ENCODE measurements at places on chromosomes 5 and 9.
A peak's percentile ranks its signal among the peaks of the same experiment; 100 is the strongest.

DNA sequence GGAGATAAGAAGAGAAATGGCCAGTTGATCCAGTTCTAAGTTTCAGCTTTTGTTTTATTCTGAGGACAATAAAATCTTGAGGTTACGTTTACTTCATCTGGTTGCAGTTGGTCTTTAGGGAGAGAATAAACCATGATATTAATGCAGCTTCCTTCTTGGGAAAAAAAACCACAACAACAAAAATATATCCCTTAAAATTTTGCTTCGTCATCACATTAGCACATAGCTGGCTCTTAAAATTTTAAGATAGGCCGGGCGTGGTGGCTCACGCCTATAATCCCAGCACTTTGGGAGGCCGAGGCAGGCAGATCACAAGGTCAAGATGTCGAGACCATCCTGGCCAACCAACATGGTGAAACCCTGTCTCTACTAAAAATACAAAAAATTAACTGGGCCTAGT is 86.4 kb downstream of the EQTN start:
- DNase-seq: no peak

DNA sequence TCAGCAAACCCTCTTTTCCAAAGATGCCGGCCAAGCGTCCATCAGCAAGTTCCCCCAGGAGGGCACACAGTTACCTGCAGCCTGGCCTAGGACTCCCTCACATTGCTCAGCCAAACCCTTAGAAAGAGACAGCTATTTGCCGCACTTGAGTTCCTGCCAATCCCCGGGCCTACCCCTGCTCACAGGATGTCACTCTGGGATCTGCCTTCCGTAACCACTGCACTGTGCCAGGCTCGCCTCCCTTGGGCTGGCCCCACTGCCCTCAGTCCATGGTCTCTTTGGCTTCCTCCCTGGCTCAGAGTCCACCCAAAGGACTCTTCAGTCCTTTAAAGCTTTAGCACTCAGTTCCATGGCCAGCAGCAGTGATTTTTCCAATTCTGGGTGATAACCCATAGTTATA is 128.3 kb downstream of the NSG2 start:
- DNase-seq: no peak

- no peak for DNase-seq
Measured at GRCh38 chr5:139878093-139878492, 82.5 kb downstream of the PSD2 start.

DNA sequence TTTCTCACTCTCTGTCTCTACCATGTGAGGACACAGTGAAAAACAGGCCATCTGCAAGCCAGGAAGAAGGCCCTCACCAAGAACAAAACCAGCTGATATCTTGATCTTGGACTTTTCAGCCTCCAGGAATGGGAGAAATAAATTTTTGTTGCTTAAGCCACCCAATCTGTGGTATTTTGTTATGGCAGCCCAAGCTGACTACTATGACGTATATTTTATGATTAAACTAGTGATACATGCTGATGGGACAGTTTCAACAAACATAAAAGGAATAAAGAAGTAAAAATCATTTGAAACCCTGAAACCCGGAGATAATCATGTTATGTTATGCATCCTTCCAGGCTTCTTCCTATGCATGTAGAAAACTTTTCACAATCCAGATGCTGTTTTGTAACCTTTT is 71.5 kb upstream of the ERBIN start:
- DNase-seq: no peak

DNA sequence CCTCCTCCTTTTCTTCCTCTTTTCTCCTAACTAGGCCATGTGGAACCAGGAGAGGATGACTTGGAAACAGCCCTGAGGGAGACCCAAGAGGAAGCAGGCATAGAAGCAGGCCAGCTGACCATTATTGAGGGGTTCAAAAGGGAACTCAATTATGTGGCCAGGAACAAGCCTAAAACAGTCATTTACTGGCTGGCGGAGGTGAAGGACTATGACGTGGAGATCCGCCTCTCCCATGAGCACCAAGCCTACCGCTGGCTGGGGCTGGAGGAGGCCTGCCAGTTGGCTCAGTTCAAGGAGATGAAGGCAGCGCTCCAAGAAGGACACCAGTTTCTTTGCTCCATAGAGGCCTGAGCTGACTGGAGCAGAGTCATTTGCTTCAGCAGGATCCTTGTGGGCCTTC is 13.7 kb downstream of the NUDT2 start:
- no peak for DNase-seq

DNA sequence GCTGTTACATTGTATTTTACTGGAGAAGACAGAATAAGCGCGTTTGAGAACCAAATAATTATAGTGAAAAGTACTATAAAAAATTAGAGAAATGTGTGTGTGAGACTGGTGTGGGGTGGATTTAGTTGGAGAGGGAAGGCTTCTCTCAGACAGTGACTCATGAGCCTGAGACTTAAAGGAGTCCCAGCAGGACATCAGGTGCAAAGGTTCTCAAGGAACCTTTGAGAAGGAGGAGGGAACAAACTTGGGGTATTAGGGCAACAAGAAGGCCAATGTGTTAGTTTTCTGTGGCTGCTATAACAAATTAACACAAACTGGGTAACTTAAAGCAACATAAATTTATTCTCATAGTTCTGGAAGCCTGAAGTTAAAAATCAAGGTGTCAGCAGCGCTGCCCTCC is 4.9 kb downstream of the DDX4 start:
- DNase-seq: no peak

DNA sequence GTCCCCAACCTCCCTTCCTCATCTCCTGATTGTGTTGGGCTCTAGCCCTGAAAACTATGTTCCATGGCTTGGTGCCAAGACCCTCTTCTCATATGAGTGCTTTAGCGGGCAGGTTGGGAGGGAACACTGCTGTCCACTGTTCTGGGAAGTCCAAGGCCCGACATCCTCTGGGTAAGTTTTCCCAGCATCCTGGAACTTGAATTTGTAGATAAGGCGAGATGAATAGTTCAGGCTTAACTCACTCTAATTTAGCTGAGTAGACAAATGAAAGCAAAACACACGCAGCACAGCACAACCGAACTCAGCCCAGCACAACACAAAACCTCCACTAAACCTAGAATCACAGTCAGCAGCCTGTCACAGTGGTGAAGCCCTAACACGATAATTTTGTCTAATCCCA is 95.3 kb upstream of the SLC28A3 start:
- no peak for DNase-seq

- no peak for DNase-seq
Measured at GRCh38 chr5:172095368-172096206, 89.1 kb upstream of the FBXW11 start.

DNA sequence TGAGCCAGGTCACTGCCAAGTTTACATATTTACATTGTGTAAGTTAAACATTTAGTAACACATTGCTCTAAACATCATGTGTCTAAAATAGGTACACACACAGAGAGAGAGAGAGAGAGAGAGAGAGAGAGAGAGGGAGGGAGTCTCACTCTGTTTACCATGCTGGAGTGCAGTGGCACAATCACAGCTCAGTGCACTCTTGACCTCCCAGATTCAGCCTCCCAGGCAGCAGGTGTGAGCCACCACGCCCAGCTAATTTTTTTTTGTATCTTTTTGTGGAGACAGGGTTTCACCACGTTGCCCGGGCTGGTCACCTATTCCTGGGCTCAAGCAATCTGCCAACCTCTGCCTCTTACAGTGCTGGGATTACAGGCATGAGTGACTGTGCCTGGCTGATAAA is 1045.3 kb downstream of the TLE1 start:
- no peak for DNase-seq

DNA sequence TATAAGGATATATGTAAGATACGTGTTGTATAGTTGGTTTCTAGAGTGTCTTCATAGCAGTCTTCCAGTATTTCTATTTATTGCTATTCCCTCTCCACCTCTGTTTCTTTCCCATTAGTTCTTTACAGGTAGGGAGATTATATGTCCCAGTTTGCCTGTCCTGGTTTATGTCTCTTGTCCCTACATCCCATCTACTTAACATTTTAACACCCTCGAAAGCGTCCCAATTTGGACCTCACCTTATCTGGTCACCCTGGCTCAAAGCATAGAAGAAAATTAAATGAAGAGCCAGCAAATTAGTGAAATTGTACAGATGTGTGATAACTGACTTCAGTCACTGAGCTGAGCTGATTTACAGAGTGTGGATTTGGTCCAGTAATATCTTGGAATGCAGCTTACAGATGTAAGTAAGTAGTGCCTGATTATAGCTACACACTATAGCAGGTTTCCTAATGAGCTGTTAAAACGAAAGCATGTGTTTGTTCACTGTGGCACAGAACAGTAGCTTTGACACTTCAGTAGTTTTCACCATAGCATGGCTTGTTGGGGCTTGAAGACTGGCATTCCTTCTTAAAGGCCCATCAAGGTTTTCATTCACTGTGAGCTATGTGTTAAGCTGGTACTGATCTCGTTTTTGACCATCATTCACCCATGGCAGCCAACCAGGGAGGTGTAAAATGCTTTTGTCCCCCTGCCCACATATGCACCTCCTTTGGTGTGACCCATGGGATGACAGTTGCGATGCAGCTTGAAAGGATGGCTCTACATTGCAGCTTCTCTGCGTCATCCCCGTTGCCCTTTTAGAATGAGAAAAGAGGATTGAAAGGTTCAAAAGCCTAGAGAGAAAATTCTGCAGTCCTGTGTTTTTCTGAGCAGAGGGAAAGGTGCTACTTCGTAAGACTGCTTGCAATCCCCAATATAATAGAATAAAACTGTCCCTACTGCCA is 192.1 kb upstream of the DMRT1 start:
- DNase-seq: no peak

GRCh38 chr5:170466988-170467707 is 36.7 kb upstream of the KCNIP1 start:
- peak; percentile 8 for DNase-seq

DNA sequence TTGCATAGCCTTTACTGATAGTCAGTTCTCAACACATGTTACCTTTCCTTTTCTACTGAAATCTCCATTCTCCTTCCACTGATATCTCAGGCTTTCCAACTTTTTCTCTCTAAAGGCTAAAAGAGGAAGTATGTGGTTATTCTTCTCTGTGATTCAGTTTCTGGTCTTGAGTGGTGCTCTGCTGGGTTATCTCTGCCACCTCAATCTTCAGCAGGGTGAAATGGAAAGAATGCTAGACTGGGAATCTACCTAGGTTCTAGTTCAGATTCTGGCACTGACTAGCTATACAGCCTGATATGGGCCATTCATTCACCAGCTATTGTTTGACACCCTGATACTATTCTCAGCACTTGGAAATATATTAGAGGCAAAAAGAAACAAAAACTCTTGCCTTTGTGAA is 124.9 kb upstream of the GRIA1 start:
- DNase-seq: no peak

GRCh38 chr5:23318960-23319359 is 188.4 kb upstream of the PRDM9 start:
- no peak for DNase-seq

DNA sequence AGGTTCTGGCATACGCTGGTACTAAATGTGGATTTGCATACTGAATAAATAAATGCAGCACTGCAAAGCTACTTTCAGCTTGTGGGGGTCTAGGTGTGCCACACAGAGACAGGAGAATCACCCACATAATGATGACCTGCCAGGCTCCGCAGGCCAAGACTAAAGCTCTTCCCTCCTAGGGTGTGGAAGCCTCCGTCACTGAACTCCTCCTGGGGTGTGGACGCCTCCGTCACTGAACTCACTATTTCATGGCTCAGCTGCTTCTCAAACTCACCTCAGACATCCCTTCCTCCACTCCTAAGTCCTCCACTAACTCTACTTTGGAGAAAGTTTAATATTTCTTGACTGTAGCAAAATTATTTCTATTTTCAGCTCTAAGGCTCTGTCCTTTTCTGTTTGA is 65.3 kb upstream of the GOLPH3 start:
- no peak for DNase-seq

- DNase-seq: no peak
Measured at GRCh38 chr9:6911901-6912638, 154.3 kb downstream of the KDM4C start.

DNA sequence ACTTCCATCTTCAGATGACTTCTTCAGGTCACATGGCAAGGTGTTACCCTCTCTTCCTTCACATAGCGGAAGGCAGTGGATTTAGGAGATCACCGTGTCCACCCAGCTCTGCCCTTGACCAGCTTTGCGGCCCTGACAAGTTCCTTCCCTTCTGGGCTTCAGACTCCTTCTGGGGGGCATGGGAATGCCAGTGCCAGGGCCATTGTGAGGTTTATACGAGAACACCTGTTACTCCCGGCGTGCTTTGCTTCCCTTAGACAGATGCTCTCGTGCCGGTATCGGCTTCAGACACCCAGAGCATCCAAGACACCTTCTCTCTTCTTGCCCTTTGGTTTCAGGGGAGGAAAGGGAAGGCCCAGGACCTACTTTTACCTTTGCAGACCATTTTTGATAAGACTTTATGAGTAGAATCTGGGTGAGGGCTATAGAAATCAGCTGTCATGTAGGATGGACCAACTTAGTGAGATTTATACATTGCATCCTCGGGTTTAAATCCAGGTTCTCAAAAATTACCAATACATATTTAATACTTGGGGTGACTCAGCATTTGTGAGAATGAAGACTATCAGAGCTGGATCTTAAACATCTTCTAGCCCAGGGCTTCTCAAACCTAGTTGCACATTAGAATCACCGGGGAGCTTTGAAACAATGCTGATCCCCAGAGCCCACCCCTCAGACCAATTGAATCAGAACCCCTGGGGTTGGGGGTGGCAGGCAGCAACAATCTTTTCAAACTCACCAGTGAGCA is 138.2 kb downstream of the MVB12B start:
- DNase-seq: no peak

DNA sequence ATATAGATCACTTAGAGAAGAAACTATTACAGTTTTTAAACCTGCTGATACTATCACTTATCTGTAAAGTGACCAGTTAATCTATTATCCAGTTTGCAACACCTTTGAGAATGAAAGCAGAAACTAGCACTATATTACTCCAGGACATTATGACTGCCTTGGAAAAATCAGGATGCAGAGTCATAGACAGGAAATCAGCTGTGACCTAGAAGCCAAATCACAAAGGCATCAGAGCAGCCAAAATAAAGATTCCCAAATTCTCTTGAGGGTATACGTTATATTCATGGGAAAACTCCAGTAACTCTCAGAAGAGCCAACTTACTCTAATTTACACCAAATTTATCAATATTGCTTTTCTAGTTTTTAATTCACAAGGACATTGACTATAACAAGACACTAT is 49.9 kb downstream of the CDO1 start:
- no peak for DNase-seq

- no peak for DNase-seq
Measured at GRCh38 chr5:132774406-132774805, 2.6 kb downstream of the SEPTIN8 start.

DNA sequence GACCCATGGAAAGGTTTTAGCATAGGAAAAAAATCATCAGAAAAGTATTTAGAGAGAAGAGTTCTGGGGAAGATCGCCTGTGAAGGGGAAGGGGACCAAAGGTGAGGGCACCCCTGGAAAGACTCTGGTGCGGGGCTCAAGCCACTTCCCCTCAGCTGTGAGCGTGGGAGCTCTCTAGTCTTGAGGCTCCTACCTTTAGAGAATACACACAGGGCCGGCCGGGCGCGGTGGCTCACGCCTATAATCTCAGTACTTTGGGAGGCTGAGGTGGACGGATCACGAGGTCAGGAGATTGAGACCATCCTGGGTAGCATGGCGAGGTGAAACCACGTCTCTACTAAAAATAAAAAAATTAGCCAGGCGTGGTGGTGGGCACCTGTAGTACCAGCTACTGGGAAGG is 6.9 kb downstream of the TRIM41 start:
- DNase-seq: no peak
